ENCODE measurements at places on chromosomes 2 and 18.

GRCh38 chr2:233329489-233330135 is 22.0 kb downstream of the SAG start:
- DNase-seq, result peak; percentile 42

DNA sequence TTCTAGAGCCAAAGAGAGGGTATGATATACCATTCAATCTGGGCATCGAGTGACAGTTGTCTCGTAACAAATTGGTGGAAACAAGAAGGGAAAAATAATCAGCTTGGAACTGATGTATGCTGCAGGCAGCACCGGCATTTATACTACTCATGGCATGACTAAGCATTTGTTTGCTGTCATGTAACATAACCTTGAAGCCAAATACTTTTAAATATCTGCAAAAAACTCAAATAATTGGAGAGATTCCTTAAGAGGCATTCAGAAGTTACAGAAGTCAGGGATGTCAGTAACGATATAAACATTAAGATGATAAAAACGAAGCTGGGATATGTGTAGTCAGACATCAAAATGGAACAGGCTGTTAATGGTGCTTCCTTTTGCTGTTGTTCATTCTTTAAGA is 157.3 kb upstream of the MMADHC start:
- no peak for DNase-seq

GRCh38 chr2:235098269-235098668 is 146.5 kb downstream of the SH3BP4 start:
- DNase-seq, result no peak

- no peak for DNase-seq
Observed at GRCh38 chr2:234292962-234293243, 204.0 kb downstream of the ARL4C start.

DNA sequence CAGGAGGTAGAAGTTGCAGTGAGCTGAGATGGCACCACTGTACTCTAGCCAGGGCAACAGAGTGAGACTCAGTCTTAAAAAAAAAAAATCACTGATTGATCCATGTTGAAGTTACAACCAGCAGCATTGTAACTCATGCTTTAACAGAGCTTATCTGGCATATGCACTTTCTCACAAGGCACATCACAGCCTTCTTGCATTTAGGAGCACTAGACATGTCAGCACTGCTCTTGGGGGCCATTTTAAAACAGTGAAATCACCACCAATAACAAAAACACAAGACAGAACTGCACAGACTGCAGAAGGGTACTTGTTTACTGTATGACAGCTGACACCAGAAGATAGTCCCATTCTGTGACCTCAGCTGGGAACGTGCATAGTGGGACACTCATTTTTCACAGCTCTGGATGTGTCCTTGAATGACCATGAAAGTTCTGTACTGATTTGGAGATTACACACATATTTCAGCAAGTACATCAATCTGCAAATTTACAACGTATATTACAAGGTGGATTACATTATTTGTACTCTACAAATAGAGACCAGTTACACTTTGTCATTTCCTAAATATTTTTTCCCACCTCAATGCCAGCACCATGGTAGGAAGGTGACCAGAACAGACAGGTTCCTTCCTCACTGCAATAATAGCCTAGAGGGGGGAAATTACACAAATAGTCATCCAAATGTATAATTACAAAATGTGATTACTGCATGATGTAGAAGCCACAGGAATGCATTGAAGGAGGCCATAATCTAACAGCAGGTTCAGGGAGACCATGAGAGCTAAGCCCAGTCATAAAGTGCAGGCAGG is 35.1 kb downstream of the CCBE1 start:
- DNase-seq, result no peak

DNA sequence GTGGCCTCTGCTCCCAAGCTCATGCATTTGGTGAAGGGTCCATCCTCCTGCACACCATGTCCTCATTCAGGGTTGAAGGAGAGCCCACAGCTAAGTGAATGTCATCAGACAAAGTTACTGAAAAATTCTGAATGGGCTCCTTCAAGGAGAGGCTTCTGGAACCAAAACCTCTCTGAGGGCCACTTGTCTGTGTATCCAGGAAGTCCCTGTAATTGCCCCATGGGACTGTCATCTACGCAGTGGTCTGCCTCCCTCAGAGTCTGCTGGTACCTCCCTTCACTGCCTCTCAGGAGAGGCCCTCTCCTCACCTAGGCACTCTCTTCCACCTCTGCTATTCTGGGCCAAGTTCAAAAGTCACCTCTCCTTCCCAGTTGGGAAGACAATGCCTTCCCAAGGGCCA is 68.0 kb downstream of the SLC4A5 start:
- DNase-seq, result no peak

- DNase-seq, result no peak
Observed at GRCh38 chr2:217827430-217828201, 175.2 kb downstream of the TNS1 start.

GRCh38 chr2:33137331-33137730 is 190.6 kb downstream of the LTBP1 start:
- no peak for DNase-seq

DNA sequence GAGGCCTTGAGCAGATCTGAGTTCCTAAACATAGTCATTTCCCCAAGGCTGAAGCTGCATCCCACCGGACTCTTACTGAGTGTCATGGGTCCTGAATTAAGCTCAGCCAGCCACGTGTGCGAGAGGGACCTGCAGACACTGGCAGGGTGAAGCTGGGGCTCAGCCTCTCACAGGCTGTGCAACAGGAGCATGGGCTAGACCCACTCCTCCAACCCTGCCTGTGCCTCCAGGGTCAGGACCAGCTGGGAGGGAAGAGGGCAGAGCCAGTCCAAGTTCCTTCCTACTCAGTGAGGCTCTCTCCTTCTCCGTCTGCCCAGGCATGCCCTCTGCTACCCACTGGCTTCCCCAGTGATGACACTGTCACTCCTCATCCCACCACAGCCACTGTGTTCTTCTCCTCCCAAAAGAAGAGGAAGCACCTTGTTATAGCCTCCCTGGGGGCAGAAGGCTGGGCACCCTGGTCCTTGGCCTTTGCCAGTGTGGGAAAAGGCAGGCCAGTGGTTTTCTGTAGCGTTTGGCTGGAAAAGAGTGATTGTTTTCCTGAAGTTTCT is 78.9 kb downstream of the KCNF1 start:
- DNase-seq, result no peak

GRCh38 chr18:63173983-63174382 is 145.6 kb downstream of the BCL2 start:
- no peak for DNase-seq

- no peak for DNase-seq
Observed at GRCh38 chr18:13501891-13502290, 224.5 kb downstream of the FAM210A start.

DNA sequence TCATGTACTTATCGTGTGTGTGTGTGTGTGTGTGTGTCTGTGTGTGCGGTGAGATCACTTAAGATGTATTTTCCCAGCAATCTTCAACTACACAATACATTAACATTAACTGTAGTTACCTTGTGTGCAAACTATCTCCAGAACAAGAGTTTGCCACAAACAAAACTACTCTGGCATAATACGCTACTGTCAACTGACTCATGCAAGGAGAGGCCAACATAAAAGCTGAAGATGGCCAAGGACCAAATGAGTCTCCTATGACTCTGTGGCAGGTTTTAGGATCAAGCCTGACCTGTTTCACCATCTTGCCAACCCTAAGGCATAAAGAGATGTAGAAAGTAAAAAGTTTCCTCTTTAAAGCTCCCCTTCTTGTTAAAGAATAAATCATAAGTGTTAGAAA is 20.1 kb downstream of the CYB5A start:
- DNase-seq, result no peak

DNA sequence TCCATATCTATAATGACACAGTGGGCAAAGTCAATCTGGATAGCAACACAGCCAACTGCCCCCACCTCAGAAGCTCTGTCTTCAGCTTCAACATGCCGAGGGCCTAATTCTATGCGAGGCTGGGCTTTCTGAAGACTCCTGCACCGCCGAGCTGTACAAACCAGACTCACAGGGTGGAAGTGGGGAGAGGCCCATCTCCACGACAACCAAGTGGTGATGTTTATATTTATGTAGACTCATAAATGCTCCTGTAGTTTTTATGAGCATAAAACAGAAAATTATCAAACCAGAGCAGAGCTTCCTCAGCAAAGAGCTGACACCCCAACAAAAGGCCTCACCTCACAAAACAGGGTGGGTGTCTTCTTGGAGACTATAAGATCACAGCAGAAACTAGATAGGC is 77.0 kb upstream of the LGALSL start:
- no peak for DNase-seq

DNA sequence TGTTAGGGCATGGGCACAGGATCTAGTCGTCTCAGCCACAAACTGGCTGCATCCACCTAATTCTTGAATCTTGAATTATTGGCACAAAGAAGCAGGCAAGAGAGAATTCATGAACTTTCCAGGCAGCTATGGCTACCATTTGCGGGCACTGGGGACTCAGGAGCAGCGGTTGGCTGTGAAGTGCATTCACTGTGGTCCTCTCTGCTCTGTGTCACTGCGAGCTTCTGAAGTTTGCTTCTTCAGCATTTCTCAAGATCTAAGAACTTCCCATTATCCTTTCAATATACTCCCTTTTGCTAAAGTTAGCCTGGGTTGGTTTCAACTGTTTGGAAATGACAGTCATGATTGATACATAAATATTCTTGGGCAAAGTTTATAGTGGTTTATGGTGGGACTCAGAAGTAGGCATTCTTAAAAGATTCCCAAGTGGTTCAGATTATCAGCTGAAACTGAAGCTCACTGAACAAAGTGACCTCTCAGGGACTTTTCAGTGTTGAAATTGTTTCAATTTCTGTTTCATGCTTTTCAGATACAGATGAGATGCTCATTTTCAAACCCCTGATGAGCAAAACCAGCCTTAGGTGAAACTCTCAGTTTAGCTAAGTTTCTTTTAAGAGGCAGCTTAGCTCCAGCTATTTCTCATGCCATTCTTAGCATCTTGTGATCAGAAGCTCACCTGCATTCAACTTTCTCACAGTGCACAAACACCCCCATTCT is 1258.3 kb upstream of the GYPC start:
- no peak for DNase-seq

DNA sequence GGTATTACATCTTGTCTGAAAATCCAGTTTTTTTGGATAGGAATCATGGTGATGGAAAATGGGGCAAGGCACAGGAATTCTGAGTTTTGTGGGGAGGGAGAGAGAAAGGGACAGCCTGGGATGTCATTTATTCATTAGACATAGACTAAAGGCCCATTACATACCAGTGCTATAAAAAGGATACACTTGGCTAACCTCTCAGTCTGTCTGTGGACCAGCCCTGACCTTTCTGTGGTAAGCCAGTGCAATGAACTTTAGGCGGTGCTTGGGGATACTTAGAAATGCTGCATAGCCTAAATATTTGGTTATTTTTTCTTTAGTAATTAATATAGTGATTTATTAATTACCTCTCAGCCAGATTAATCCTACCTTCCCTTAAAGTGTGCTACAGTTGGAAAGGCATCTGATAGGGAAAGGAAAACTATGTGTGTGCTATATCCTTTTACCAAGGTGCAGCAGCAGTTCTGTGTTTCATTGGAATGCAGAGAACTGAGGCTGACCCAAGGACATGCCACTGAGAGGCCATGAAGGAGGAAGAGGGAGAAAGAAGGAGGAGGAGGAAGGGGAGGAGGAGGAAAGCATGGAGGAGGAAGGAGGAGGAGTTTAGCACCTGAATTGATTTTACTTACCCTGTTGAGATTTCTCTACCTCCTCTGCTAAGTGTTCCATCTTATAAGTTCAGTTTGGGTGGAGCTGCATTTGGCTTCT is 37.5 kb downstream of the KCNS3 start:
- DNase-seq, result no peak

DNA sequence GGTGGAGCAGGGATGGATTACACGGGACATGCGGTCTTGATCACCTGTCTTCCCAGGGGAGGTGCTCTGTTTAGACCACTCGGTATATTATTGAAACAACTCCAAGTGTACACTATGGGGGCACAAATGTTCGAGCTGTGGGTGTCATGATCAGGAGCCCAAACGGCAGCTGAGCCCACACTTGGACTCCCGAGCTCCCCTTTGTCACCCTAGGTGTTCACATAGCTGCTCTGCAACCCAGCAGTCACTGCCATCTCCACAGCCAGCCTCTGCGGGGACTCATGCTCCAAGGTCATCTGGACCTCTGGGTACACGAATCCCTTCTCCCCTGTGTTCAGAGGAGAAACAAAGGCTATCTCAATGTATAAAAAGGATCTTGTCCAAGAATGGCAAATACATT is 46.0 kb downstream of the CAPN13 start:
- no peak for DNase-seq

DNA sequence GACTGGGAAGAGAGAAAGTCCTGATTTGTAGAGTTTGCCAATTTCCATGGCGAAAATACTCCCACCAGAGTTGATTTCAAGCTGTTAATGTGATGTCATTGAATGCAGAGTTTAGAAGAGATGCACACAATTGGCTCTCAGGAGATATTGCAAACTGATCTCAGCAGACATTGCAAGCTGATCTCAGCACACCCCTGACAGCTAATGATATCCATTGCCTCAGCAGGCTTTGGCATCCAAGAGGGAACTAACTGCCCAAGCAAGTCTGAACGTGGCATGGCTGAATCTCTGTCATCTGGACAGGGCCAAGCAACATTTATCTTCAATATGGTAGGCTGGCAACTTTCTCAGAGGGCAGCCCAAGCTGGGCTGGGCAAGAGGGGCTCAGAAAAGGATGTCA is 78.4 kb upstream of the CYP1B1 start:
- DNase-seq, result no peak

DNA sequence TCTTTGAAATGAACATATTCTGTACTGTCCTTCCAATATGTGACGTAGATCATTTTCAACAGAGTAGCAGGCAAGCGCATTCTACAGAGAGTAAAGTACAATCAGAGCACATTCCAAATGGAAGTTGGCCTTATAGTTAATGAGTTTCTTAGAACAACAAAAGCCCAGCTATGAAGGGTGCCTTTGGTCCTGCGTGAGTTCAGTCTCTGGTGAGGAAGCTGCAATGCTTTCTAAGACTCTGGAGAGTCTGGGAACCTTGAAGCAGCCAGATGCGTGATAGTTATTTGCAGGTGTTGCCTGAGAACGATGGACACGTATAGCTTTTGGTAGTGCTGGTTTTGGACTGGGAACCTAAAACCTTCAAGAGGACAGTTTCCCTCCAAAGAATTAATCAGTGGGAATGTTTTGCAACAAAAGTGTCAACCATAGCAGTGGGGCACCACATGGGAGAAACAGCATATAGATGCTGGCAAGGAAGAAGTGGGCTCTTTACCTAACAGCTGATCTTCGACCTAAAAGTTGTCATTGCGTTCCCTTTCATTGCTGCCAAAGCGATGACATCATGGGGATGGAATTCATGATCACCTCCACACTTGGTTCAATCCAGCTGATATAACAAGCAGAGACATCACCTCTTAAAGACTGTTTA is 9.3 kb upstream of the SNORC start:
- no peak for DNase-seq

GRCh38 chr2:101949304-101949703 is 42.5 kb upstream of the IL1R2 start:
- DNase-seq, result no peak

GRCh38 chr2:22604136-22604535 is 780.8 kb upstream of the KLHL29 start:
- DNase-seq, result no peak

GRCh38 chr2:119158563-119159347 is at the start of gene C1QL2:
TSS of gene C1QL2 (minus strand) at chr2:119158751. CDS start at chr2:119158269, 482 bp downstream.
- DNase-seq, result no peak

- DNase-seq, result no peak
Observed at GRCh38 chr2:144448389-144449027, 71.4 kb downstream of the ZEB2 start.
